Activated T-cell treated with anti-CD3 and anti-CD28 coated beads, Interleukin-2, amount 50 U/mL, for 1 hour (primary cell): ENCODE measurements at places on chromosomes 5 and 9.

- DNase-seq: no peak
These were observed 103.8 kb downstream of the DRD1 start for GRCh38 chr5:175340180-175340579.

- no peak for DNase-seq
These were observed 174.4 kb upstream of the RGMB start for GRCh38 chr5:98599016-98599415.

DNA sequence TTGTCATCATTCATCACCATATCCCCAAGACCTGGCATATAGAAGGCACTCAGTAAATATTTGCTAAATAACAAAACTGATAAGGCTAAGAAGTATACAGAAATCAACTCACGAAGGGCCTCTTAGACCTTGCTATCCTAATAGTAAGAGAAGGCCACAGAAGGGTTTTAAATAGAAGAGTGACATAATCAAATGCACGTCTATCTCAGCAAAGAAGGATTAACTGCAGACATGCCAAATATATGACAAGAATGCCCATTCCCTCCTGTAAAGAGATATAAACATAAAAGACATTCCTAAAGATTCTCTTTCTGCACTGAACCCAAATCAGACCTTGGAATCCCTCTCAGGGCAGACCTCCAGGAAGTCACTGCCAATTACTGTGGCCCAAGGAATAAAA is 34.1 kb downstream of the ECPAS start:
- no peak for DNase-seq

DNA sequence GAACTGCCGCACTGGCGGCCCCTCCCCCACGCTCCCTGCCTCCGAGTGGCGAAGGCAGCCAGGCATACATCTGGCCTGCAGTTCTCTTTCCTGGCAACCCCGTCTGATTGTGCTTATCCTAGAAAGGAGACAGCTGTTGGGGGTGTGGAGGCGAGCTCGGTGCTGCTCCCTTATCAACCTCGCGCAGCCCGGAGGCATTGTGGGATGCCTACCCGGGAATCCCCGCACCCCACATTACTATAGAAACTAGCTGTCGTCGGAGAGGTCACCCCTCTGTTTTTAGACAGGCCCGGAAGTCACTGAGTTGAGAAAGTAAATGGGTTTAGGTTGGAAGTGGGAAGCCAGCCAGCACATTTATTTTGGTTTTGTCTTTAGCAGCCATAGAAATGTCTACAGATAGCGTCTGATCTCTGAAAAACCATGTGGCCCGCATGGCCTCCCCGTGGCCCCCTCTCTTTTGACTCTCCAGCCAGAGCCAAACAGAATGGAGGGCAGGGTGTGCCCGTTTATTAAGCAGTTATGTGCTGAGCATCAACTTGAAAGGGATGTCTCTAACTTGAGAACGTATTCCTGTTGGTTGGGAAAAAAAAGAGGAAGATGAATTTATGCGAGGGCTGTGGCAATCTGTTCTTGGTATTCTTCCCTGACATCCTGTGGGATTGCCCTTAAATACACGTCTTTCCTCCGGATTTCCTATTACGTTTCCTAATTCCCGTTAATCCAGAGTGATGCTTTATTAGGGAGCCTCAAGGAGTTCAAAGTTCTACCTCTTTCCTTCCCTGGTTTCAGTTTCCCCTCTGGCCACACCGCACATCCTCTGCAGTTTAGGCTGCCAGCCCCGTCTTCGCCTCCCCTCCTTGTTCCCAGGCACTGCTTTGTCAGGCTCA is 3.9 kb downstream of the STC2 start:
- DNase-seq: no peak

DNA sequence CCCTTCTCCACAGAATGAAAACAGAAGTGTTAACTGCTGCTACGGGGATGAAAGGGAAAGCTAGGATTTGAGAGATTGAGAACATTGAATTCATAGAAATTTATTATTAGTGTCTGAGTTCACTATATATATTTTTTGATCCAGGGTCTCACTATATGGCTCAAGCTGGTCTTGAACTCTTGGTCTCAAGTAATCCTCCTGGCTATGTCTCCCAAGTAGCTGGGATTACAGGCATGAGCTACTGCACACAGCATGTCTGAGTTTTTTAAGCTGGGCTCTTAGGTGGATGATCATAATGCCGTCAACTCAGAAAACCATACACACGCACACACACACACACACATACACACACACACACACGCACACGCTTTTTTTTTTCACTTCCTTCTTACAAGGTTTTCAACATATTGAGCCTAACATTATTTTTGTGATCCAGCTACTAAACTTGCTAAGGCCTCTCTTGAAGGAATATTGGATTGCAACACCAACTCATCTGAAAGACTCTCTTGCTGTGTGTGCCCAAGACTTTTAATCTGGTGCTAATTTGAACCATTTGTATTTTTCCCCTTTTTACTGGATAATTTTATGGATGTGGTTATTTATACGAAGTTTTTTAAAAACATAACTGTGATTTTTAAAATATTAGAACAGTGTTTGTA is 1045.4 kb downstream of the DTWD2 start:
- DNase-seq: no peak

DNA sequence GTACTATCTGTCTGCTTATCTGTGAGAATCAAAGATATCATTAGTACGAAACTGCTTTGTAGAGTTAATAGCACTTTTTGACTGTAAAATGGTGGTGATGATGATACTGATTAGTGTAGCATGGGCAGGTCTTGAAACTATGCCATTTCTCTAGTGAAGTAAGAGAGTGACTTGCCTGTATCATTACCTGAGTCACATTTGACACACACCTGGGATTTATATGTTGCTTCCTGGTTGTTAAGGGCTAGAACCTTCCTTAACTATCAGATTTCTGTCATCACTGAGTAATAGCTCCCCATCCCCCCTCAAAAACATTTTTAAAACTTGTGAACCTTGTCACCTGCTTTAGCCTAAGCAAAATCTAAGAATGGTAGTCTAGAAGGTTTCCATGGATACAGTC is 135.6 kb upstream of the RORB start:
- DNase-seq: no peak

DNA sequence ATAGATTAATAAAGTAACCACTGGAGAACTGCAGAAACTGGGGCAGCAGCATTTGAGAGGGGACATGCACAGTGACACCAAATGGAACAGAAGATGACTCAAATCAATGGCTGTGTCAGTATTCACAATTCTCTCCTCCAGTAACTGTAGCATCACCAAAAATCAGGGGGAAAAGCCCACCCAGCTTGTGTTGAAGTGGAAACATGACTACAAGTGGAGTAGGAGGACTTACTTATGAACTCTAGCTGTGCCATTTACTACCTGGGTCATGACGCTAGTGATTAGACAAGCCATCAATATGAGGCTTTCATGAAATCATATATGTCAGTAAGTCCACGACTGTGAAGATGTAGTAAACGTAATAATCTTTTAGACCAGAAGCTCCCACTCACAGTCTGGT is 199.8 kb upstream of the PTGER4 start:
- DNase-seq: no peak

DNA sequence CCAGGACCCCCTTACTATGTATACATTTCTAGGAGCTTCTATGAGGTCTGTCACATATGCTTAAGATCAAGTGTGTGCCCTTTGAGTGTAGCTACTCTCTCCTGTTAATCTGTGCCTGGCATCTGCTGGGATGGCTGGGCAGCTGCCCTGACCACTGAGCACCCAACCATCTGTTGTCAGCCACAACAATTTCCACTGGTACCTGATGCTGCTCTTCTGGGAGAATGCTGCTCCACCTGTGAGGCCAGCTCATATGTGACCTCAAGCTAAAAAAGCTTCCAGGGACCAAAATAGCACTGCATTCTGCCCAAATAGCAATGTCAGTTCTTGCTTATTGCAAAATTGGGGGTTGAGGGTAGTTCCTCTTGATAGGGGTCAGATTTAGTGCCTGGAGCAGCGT is 595.6 kb downstream of the RAB3C start:
- no peak for DNase-seq

DNA sequence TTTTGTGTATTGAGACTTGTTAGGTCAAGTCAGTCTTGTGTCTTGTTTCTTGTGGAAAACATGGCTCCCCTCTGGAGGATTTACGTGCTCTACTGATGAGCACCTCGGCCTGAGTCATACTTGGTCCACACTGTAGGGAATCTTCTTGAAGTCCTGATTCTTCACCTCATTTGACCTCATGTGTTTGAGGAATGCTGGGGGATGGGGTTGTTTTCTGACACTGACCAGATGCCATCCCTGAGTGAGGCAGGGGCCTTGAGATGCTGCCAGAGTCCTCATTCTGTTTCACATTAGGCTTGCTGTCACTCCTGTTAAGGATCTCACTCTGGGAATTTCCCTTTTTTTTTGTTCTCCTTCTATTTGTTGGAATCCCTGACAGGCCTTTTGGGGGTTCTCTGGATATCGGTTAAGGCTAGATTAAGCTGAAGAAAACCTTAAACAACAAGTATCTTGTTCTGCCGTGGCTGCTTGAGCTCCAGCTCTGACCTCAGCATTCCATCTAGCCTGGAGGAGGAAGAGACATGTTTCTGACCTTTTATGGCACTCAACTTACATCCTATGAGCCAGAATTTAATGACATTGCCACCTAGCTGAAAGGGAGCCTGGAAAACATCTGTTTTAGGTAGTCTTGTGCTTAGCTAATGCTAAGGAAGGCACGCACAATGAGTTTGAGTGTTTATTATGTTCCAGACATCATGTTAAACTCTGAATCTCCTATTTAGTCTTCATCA is 20.6 kb downstream of the TCOF1 start:
- DNase-seq: no peak

- no peak for DNase-seq
These were observed 102.5 kb downstream of the PPARGC1B start for GRCh38 chr5:149832636-149833035.

DNA sequence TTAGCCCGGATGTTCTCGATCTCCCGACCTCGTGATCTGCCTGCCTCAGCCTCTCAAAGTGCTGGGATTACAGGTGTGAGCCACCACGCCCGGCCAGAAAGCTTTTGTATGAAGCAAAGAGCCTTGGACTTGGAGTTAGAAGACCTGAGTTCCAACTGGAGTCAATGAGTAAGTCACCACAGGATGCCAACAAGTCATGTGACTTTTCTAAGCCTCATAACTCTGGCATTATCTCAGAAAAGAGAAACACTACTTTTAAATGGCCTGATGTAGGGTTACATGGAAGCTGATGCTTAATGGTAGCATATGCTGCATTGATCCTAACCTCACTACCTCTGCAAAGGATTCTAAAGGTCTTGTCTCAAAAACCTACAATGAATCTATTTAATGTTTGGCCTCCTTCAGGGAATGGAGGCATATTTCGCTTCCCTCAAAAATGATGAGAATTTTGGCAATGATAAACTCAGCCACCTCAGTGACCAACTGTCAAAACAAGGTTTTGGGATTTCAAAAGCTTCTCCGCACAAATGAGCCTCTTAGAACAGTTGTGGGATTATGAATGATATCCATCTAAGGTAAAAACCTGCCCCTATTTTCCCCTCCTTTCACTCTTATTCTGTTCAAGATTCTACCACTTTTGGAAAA is 236.8 kb downstream of the ACTL7B start:
- DNase-seq: no peak

GRCh38 chr5:122967085-122967484 is 69.4 kb downstream of the PPIC start:
- DNase-seq: no peak

DNA sequence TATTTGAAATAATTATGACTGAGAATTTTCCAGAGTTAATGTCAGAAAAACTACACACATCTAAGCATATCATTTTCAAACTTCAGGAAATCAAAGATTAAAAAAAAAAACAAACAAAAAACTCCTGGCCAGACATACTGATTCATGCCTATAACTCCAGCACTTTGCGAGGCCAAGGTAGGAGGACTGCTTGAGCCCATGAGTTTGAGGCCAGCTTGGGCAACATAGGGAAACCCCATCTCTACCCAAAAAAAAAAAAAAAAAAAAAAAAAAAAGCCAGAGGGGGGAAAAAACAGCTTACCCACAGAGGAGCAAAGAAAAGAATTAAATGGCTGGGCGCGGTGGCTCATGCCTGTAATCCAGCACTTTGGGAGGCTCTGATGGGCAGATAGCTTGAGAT is 22.4 kb downstream of the EFCAB9 start:
- no peak for DNase-seq

GRCh38 chr5:33941090-33941489 is 4.9 kb downstream of the RXFP3 start:
- DNase-seq: no peak

DNA sequence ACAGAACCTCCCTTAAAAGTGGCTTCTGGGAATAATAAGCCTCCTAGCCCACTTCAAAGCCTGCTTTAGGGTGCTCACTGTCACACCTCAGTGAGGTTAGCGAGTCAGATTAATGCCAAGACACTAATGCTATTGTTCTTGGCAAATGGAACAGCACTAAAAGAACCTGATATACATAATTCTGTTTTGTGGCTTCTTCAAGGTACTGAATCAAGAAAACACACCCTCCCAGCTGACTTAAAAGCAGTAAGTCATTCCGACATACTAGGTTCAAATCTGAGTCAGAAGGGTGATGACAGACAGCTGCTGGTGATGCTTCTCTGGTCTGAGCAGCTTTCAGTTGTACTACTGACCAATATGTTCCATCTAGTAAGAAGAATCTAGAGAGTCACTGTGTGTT is 121.6 kb downstream of the OXCT1 start:
- no peak for DNase-seq

- DNase-seq: no peak
These were observed 100.7 kb downstream of the PDE8B start for GRCh38 chr5:77311214-77311571.

DNA sequence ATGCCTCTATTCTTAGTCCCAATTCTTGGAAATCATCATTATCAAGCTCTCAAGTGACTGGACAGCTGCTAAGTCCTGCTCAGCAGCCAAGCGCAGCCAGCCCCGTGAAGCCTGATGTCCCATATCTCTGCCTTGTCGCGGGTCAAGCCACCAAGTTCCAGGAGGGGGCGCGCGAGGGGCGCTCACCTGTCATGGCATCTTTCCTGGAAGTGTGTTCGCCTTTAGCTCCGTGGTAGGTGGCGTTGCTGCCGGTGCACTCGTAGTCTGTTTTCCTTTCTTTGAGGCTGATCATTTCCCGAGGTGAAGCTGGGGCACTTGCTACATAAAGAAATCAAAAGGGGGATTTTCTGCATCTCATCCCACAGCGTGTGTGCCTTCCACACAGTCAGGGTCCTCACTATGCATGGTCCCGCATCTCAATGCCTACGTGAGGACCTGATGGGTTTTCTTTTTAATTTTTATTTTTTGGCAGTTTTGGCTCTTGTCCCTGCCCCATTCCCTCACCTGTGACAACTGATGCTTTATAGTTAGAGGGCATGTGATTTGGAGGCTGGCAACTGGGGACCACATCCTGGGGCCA is 227.0 kb upstream of the DAP start:
- peak; percentile 66 for DNase-seq

- no peak for DNase-seq
These were observed 4.7 kb downstream of the VDAC1 start for GRCh38 chr5:134000091-134000511.
